RKO (cell line): ENCODE measurements at places on chromosomes 12 and 14.

DNA sequence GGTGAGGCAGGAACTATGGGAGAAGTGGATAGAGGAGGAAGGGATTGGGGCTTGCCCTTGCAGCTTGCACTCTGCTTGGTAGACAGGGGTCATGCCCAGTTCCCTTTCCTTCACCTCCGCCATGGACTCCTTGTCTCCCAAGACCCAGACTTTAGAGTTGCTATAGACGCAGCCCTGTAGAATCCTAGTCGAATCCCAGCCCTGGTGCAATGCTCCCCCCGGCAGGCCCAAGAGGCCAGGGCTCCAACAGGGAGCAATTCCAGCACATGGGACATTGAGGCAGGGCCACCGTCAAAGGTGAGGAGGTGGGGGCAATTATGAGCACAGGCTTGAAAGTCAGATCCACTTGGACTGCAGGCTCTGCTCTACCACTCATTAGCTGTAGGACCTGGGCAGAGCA lies 29.5 kb upstream of the BCDIN3D start:
- DNase-seq = no peak

- peak; percentile 76 for DNase-seq
Measured at GRCh38 chr12:53180931-53181645, 363 bp upstream of the CSAD start.

GRCh38 chr12:2893007-2893406 lies 2.3 kb downstream of the TULP3 start:
- DNase-seq = peak; percentile 84

- DNase-seq = no peak
Measured at GRCh38 chr12:117390866-117391265, 29.4 kb upstream of the NOS1 start.

GRCh38 chr12:113424915-113425823 lies 3.0 kb downstream of the SDSL start:
- peak; percentile 63 for DNase-seq

GRCh38 chr12:1946296-1946695 lies 27.8 kb upstream of the CACNA2D4 start:
- DNase-seq = no peak

- no peak for DNase-seq
Measured at GRCh38 chr14:39681782-39682399, 249.7 kb upstream of the FBXO33 start.

DNA sequence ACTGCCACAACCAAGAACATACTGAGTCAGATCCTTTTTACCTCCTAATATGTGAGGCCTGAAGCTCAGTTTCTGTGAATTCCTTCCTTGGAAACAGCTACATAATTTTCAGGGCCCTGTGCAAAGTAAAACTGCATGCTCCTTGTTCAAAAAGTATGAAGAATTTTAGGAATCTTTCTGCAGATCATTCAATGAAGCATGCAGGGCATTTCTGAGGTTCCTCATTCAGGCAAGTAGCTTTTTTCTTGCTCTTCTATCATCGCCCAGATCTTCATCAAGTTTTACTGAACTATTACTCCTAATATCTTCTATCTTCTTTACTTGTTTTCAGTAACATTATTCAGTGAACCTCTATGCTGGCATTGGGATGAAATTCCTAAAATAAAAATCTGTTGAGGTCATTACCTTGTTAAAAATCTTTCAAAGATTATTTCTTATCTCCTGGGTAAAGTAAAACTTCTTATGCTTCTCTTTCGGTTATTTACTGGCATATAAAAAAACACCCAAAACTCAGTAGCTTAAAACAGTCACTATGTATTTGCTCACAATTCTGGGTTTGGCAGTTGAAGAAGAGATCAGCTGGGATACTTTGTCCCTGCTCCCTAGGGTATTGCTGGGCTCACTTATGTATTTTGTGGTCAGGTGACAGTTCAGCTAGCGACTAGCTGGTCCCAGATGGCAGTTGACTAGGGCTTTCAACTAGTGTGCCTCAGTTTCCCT lies 42.6 kb upstream of the KRR1 start:
- no peak for DNase-seq

- no peak for DNase-seq
Measured at GRCh38 chr12:132686825-132687210, 324 bp downstream of the POLE start.

DNA sequence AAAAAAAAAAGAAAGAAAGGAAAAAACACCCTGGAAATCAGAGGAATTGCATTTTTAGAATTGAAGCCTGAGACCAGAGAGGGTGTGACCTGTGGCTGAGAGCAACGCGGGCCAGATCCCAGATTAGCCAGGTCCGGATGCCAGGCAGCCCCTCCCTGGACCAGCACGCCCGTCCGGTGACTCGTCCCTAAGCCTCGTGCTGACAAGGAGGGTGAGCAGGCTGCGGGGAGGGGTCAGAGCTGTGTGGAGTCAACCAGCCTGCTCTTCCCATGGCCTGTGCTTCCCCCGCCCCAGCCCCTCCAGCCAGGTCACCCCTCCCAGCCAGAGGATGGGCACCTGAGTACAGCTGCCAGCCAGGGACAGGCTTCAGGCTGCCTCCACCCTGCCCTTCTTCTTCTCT lies 4.2 kb upstream of the KLC1 start:
- DNase-seq = peak; percentile 83

- DNase-seq = no peak
Measured at GRCh38 chr14:93787465-93788292, 606 bp downstream of the PRIMA1 start.

GRCh38 chr14:86673523-86673969 lies 1143.6 kb downstream of the FLRT2 start:
- no peak for DNase-seq

- DNase-seq = no peak
Measured at GRCh38 chr14:70658899-70659298, 17.2 kb downstream of the TTC9 start.

DNA sequence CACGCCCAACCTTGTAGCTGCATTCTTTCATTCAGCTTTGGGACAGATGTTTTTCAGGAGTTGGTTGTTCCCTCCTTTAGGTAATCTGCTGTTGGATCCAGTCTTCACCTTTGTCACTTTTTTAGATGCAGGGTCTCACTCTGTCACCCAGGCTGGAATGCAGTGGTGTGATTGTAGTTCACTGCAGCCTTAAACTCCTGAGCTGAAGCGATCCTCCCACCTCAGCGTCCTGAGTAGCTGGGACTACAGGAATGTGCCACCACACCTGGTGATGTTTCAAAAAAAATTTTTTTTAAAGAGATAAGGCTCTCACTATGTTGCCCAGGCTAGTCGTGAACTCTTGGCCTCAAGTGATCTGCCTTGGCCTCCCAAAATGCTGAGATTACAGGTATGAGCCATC lies 164.3 kb downstream of the KTN1 start:
- no peak for DNase-seq

DNA sequence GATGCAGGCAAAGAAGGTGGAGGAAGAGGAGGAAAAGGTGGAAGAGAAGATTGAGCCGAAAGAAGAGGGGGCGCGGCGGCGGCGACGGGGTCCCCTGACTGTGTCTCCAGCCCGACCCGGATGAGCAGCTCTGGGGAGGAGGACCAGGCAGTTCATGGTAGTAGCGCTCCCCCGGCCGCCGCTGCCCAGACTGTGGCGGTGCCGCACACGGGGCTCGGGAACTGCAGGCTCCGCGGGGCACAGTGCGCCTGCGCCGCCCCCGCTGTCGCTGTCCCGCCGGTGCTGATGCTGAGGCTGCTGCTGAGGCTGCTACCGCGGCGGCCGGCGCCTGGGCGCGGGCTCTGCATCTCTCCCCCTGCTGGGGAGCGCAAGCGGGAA lies at the start of gene KCNH5:
TSS of gene KCNH5 (minus strand) at position 225 of the 378 bp plus-strand sequence. CDS start 272 bp downstream, outside the sequence.
- DNase-seq = no peak

DNA sequence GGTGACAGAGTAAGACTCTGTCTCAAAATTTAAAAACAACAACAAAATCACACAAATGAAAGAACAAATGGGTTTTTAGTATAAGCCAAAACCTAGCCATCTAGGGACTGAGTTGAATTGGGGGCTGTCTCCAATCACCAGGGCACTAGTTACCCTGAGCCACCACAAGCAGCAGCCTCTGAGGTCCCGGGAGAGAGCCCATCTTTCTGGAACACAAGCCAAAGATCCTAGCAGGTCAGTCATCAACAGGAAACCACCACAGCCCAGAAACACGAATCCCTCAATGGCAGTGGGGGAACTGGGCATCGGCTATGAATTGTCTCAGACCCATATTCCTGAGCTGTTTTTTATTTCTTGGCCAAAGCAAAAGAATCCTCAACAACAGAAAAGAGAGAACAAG lies 75.3 kb downstream of the KDM2B start:
- no peak for DNase-seq

DNA sequence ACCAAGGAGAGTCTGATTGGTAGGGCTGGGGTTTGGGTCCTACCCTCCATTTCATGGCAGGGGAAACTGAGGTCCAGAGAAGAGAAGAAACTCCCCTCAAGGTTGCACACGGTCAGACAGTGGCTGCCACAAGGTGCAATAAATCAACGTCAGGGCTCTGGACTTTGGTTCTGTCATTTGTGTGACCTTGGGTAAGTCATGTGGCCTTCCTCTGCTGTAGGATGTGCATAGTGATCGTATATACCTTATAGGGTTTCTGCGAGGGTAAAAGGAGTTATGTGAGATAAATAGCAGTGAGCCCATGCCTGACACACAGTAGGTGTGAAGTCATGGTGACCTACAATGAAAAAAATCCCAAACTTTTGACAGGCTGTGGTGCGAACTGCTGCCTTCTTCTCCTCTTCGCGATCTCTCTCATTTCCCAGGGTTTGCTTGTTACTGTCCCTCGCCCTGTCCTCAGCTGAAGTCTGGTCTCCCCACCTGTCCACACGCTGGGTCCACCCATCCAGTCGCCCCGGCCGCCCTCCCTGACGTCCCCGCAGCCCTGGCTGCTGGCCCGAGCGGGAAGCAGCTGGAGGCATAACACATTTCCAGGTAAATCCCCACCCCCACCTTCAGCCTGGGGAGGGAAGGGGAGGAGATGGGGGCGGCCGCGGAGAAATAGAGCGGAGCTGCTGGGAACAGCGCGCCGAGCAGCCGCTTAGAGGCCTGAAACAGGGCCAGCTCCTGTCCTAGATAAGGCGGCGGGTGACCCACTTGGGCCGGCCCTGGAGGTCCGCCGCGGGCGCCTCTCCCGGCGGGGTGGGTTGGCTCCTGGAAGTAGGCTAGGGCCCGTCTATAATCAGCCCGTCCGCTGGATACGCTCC lies 1.8 kb upstream of the FAM222A start:
- no peak for DNase-seq

GRCh38 chr12:75479963-75480461 lies 543 bp upstream of the GLIPR1 start:
- DNase-seq = no peak
